Stimulated activated memory B cell treated with anti-CD40 and anti-IgM and Interleukin-4, amounts not matched to agents 10 μg/mL and 1 μg/mL and 100 μg/mL, for 72 hours (primary cell): ENCODE measurements at places on chromosomes 1 and 21.

- ATAC-seq, result no peak
Measured at GRCh38 chr1:91685994-91686393, 185.3 kb downstream of the CDC7 start.

GRCh38 chr1:84462118-84462517, 16.9 kb upstream of the RPF1 start:
- no peak for ATAC-seq

DNA sequence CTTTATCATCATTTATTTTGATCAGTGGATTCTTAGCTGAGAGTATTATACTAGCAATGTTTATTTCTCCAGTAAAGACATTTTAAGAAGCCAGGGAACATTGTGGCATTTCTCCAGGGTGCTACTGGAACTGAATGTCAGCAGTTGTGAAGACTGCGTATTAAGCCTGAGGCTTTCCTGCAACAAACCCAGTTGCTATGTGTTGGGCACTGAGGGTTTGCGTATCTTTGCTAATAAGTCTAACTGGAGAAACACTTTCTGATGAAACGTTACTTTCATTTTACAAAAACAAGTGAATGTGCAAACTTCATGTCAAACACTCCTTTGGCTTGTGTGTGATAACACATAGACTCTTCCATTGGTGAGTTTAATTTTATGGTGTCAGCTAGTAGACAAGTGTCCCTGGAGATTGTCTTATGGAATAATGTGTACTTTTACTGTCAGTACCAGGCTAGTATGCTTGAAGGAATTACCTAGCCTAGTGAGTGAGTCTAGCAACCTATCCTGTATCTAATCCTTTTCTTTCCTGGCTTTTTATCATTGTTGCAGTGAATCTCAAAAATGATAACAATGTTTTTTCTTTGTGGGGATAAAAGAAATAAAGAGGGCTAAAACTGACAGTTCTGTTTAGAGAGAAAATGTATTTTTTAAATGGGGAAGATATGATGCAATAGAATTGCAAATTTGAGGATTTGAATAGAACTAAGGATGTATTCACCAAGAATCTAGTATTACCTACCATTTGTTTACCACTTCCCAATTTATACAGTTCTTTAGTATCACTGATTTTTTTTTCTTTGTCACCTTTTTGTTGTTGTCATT, 70.1 kb downstream of the MTR start:
- ATAC-seq, result no peak

GRCh38 chr21:46084709-46085108, 13.2 kb upstream of the COL6A2 start:
- ATAC-seq, result no peak

GRCh38 chr1:110875216-110875731, 2.3 kb downstream of the CD53 start:
- ATAC-seq, result peak; percentile 77

DNA sequence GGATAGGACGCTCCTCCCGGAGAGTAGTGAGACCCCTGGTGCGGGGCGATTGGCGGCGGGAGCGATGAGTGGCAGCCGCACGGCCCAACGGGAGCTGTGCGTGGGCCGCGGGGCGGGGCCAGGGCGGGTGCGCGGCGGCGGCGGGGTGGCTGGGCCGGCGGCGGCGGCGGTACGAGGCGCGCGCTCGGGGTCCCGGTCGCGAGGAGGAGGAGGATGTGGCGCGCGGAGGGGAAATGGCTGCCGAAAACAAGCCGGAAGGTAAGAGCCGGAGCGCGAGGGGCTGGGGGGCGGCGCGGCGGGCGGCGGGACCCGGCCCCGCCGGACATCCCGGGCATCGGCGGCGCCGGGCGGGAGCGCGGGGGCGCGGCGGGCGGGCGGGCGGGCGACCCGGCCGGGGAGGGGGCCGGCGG, at the start of gene CAMTA1:
TSS of gene CAMTA1 (plus strand) at position 137 of the 410 bp plus-strand sequence. CDS start at position 214, 77 bp downstream.
- ATAC-seq, result peak; percentile 89

GRCh38 chr21:9738527-9738926, 782.9 kb upstream of the TPTE start:
- peak; percentile 24 for ATAC-seq

- ATAC-seq, result no peak
Measured at GRCh38 chr1:89364954-89365550, 1.2 kb downstream of the GBP6 start.

DNA sequence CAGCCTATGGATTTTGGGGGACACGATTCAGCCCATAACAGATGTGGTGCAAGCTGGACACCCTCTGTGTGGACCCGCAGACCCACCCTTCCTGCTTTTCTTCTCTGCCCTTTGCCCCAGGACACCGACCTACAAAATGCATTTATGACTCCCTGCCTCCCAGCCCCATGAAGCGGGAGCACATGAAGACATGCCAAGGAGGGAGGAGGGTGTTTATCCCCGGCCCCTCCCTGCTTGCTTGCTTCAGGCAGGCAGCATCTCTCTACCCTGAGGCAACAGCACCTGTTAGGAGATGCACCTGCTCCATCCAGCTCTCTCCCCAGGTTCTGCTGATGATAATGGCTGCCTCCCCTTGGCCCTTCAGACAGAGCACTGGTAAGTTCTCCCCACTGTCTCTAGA, 187.5 kb downstream of the PSMG1 start:
- no peak for ATAC-seq

DNA sequence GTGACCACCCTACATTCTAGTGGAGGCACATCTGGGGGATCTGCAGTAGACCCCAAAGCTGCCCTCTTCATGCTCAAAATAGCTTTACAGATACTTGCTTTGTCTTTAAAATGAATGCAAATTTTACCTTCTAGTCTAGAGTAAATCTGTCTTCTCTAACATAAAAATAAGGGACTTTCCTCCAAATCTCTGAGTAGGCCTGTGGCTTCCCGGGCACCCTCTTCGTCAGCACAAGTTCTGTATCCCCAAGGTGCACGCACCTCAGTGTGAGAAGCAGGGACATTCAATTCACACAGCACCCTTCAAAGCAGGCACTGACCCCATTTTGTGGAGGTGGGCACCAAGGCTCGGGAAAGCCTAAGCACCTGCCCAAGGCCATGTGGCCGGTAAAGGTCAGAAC, 19.0 kb downstream of the MEF2D start:
- peak; percentile 85 for ATAC-seq

DNA sequence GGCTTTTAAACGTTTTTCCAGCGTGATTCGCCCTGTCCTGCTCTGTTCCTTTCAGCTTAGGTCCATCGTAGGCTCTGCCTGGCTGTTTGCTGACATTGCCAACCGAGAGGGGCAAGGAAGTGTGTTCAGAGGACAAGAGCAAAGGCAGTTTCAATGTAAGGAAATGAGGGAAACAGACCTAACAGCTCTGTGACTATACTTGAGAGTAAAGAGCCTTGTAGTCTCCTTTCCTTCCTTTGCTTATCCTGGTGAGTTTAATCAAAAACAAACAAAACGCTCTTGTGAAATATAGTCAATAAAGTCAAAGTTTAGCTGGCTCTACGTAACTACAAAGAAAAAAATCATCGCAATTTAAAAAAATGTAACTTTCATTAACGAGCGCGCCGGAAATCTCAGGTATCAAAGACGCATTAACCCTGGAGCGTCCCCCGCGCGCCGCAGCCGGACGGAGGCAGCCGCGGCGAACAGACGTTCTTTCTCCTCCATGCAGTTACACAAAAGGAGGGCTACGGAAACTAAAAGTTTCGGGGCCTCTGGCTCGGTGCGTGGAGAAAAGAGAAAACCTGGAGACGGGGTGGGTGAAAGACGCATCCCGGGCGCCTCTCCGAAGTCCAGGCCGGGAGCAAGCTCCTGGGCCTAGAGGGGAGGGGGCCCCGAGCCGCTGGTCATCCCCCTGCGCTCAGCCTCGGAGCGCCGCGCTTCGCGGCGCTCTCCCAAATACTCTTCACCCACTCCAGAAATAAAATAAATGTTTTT, 617 bp upstream of the ADGRL2 start:
- no peak for ATAC-seq

DNA sequence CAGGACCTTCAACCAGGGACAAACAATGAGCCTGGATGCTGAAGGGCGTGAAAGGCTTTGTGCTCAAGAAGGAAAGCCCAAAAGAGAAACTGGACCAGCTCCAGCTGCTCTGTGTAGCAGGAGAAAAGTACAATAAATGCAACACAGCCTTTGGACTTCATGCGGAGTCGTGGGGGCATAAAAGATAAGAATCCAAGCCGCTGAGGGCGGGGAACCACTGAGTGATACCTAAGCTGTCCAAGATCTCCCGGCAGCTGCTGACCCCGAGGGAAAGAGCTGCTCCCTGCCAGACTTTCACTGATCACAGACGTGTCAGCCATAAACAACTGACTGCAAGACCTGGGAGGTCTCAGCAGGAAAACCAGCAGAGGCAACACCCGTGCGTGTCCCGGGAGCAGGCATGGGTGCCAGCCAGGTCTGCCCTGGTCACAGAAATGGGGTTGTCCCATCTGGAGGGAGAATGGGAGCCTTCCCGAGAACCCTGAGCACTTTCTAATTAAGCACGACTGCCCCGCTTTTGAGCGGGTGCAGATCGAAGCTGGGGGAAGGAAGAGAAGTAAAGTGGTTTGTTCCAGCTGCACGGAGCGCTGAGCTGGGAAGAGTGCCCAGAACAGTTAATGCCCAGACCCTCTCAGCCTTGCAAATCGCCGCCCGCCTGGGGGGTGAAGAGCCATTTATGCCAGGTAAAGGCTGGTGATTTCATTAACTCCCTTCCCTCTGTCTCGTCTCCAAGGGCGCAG, 68.3 kb upstream of the TARDBP start:
- ATAC-seq, result no peak

DNA sequence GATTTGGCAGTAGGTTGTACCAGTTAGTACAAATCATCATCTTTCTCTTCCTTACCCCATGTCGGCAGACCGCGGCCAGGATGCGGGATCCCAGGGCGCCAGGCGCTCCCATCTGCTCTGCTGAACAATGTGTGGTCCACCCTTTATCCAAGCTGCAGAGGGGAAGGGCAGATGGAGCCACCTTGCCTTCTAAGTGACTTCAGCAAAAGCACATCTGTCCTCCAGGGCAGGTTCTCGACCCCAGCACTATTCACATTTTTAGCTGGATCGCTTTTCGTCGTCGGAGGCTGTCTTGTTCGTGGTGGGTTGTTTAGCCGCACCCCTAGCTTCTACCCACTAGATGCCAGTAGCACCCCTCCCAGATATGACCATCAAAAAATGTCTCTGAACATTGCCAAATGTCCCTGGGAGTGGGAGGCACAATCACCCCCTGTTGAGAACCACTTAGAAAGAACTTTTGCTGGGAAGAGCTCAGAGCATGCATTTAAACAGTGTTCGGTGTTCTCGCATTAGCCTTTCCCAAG, 58.1 kb upstream of the SIM2 start:
- no peak for ATAC-seq

DNA sequence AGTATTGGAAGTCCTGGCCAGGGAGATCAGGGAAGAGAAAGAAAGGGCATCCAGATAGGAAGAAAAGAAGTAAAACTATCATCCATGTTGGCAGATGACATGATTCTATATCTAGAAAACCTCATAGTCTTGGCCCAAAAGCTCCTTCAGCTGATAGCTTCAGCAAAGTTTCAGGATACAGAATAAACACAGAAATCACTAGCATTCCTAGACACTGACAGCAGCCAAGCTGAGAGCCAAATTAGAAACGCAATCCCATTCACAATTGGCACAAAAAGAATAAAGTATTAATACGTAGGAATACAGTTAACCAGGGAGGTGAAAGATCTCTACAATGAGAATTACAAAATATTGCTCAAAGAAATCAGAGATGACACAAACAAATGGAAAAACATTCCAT, 44.6 kb downstream of the ZFYVE9 start:
- no peak for ATAC-seq

GRCh38 chr1:234619071-234619480, 9.1 kb upstream of the IRF2BP2 start:
- no peak for ATAC-seq

DNA sequence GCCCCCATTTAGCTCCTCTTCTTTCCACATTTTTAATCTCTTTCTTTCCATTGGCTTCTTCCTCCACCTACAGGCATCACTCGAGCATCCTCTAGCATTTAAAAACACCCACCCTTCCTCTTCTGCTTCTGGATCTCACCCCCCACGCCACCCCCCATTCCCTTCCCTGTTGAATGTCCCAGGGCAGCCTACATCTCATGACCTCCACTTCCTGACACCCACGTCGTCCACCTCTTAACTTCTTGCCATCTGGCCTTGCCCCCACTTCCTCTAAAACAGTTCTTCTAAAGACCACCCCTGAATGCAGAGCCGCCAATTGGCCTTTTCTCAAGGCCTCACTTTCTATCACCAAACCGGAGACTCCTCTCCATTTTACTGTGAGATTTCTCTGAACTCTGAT, 6.1 kb upstream of the ETNK2 start:
- ATAC-seq, result no peak

DNA sequence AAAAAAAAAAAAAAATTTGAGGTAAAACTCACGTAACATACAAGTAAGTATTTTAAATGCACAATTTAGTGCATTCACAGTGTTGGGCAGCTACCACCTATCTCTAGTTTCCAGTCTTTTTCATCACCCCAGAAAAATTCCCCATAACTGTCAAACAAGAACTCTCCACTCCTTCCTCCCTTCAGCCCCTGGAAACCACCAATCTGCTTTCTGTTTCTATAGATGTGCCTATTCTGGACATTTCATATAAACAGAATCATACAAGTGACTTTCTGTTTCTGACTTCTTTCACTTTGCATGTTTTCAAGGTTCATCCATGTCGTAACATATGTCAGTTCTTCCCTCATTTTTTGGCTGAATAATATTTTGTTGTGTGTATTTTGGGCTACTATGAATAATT, 24.9 kb upstream of the ETS2 start:
- peak; percentile 20 for ATAC-seq

- ATAC-seq, result no peak
Measured at GRCh38 chr1:93811326-93812065, 67.5 kb downstream of the DNTTIP2 start.

- no peak for ATAC-seq
Measured at GRCh38 chr21:38468989-38469388, 29.3 kb downstream of the ERG start.

- ATAC-seq, result no peak
Measured at GRCh38 chr1:107750364-107750959, 214.5 kb downstream of the VAV3 start.

DNA sequence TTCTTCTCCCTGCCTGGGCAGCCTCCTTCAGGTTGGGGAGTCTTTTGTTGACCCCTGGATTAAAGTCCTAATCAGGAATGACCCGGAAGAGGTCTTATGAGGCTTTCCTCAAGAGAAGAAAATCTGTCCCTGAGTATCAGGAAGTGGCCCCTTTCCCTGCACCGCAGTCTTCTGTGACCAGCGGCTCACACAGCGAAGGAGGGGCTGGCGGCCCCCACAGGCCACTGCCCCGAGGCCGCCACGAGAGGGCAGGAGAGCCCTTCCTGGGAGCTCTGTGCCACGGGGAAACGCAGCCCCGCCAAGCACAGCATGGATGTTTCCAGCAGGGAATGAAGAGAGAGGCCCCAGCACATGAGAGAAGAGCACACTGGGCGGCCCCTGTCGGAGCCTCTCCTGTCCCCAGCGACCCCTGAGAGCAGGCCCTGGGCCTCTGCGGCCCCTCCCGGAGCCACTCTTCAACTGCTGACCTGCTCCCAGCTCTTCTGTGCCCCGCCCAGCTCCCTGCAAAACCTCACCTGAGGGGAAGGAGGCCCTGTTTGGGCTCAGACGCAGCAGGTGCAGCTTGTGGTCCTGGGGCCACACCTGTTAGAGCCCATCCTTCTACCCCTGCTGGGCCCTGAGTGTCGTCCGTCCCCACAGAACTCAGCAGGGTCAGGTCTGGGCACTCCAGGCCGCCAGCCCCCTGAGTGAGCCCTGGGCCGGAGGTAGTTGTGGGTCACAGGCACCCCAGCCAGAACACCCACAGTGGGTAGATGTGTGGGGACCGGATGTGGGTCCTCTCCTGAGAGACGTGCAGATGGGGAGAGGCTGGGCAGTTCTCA, 4.9 kb upstream of the POFUT2 start:
- peak; percentile 62 for ATAC-seq
